ENCODE measurements at places on chromosomes 1 and 21. TPM values are rescaled to one million over a fixed set of nuclear protein-coding genes. Genes with fewer than 3 reads are reported as not detected.

IL12RB2 gene
- total RNA-seq: 0.60 TPM

CCSAP gene
- 3.6 TPM for total RNA-seq

CFAP141 gene
- total RNA-seq: not detected

MLLT11 gene
- total RNA-seq: 1.4 TPM

KIF14 gene
- 0.26 TPM for total RNA-seq

CR1 gene
- total RNA-seq: 3.1 TPM

PLA2G2F gene
- total RNA-seq: 19.2 TPM

GSTM5 gene
- total RNA-seq: 11.6 TPM

AK5 gene
- total RNA-seq: 1.9 TPM

IFNLR1 gene
- total RNA-seq: 4.6 TPM

APCS gene
- not detected for total RNA-seq

C1orf116 gene
- 45.7 TPM for total RNA-seq

CYP4A22 gene
- total RNA-seq: 0.23 TPM

GBP6 gene
- total RNA-seq: not detected

GRCh38 chr1:9413071-9413876 is 120.6 kb downstream of the SPSB1 start:
- DNase-seq: peak; percentile 87

- DNase-seq: no peak
Measured at GRCh38 chr1:223413216-223413615, 20.0 kb downstream of the CCDC185 start.

DNA sequence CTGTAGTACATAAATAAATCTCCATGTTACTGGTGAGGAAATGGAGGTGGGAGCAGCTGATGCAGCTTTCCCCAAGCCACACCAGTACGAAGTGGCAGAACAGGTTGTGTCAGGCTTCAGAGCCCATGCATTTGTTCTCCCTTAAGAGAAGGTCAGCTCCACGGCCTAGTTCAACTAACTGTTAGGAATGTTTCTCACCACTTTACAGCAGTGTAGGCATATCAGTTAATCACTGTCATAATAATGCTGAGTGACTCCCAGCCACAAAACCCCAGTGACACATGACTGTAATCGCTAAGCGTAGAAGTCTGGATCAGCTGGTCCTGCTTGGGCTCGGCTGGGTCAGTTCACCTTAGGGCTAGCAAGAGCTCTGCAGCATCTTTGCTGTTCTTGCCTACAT is 90.4 kb downstream of the VPS26C start:
- peak; percentile 60 for DNase-seq

- no peak for DNase-seq
Measured at GRCh38 chr1:245313576-245313975, 158.8 kb downstream of the KIF26B start.

GRCh38 chr1:98949166-98949565 is 55.5 kb downstream of the PLPPR5 start:
- DNase-seq: no peak

DNA sequence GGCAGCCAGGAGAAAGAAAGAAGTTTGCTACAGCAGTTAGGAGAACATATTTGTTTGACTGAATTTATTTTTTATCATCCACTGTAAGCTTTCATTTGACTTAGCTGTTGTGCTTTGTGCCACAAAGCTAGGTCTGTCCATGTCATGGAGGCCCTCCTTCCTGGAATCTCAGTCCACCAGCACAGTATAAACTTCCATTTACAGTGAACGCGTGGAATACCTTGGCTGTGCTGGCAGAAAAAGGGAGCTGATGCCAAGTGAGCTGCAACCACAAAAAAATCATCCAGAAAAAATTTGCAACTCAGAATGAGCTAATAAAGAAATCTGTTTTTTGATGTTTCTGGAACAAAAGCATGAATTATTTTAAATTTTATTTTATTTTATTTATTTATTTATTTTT is 72.6 kb downstream of the ATP6V1G3 start:
- no peak for DNase-seq

GRCh38 chr1:155940482-155940992 is 901 bp upstream of the RXFP4 start:
- DNase-seq: no peak

DNA sequence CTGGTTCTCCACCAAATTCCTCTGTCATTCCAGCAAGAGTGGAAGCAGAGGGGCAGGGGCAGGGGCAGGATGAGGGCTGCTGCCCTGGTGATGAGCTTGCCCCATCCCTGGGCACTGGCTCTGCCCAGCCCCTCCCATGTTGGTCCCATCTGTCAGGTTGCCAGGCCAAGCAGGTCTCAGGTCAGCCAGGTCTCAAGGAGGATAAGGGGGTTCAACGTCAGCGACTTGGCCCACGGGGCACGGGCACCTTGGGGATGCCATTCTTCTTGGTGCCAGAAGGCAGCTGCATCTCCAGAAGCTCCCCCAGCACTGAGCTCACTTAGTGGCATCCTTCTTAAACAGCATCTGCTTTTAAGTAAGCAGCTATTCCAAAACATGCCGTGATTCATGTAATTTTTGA is 133.1 kb downstream of the AJAP1 start:
- peak; percentile 32 for DNase-seq

DNA sequence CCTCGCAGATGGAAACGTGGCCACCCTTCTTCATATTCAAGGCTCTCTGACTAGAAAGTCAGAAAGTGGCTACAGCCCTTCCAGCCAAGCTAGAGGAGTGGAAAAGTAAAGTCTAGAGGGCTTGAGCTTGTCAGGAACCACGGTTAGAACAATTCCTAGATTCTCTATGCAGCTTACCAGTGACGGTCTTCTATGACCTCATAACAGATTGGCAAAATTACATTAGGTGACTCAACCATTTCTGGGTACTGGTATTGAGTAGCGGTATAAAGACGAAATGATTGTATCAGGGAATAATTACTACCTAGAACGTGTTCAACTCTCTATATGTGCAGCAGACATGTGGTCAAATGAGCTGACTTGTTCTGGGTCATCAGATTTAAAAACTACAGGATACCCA is 155.0 kb upstream of the RUNX1 start:
- DNase-seq: no peak

- no peak for DNase-seq
Measured at GRCh38 chr21:43854773-43855633, 10.0 kb upstream of the AGPAT3 start.

- DNase-seq: no peak
Measured at GRCh38 chr21:34965200-34966174, 83.6 kb downstream of the RUNX1 start.

GRCh38 chr1:247089616-247090375 is 11.2 kb upstream of the ZNF670 start:
- no peak for DNase-seq

- DNase-seq: no peak
Measured at GRCh38 chr1:216246577-216247203, 176.6 kb downstream of the USH2A start.

DNA sequence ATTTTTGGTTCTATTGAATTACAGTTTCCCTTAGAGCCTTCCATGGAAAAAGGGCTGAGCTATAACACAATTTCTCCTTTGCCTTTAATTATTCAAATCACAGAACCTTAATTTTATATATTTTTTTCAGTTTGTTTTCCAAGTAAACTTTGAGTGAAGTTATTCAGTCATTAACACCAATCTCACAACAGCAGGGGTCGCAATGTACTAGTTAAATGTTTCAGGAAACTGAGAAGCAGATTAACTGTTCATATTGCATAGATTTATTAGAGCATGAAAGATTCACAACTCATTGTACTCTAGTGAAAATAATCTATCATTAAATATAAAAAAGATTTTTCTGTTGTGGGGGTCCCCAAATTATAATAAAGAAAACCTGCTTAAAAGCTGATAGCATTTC is 64.1 kb downstream of the KIFAP3 start:
- no peak for DNase-seq

GRCh38 chr1:234938924-234939323 is 189.7 kb downstream of the TOMM20 start:
- DNase-seq: peak; percentile 14

DNA sequence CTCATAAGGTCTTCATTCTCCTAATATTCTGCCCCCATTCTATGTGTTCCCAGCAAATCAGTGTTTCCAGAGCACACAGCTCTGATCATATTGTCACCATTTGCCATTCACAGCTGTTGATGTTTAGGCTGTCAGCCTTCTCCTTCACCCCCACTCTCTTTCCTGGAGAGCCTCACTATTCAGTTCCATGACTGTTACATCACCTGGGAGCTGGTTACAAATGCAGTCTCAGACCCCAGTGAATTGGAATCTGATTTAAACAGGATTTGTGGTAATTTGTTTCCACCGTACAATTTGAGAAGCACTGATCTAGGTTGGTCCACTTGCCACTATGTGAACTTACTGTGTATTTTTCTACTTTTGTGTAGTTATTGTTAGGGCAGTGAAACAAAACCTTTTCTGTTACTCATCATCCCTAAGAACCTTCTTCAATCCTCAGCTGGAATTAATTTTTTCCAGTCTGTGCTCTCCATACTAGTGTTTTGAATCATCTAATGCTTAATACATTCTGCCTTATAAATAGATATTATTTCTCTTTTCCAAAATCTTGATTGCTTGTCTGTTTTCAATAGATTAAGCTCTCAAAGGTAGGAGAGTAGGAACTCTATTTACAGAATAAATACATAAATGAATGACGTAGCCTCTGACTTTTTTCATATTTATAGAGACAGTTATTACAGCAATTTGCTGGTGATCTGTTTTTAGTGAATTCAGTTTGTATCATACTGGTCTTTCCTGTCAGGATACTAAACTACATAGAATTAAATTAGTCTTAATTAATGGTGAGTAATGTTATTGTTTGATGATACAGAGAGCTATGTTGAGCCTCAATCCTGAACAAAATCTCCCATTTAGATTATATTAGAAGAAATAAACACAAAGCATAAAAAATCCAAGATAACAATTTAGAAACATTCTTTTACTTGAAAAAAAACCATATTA is 8.1 kb downstream of the SNX7 start:
- DNase-seq: no peak

- DNase-seq: no peak
Measured at GRCh38 chr1:169577981-169578738, 8.1 kb downstream of the F5 start.

DNA sequence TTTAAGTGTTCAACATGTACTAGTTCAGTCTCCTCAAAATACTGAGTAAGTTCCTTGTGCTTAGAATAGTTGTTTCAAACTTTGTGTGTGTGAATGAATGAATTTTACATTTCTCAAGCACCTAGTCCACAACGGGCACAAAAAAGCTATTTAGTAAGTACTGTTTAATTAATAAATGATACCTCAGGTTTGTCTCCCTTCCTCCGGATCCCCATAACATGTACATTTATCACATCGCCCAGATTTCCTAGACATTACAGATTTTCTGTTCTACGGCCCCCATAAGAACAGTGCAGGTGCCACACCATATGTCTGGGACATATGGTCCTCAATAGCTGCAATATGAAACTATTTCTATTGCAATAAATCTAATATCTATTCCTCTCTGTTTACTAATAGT is 1.3 kb upstream of the TTF2 start:
- DNase-seq: no peak

DNA sequence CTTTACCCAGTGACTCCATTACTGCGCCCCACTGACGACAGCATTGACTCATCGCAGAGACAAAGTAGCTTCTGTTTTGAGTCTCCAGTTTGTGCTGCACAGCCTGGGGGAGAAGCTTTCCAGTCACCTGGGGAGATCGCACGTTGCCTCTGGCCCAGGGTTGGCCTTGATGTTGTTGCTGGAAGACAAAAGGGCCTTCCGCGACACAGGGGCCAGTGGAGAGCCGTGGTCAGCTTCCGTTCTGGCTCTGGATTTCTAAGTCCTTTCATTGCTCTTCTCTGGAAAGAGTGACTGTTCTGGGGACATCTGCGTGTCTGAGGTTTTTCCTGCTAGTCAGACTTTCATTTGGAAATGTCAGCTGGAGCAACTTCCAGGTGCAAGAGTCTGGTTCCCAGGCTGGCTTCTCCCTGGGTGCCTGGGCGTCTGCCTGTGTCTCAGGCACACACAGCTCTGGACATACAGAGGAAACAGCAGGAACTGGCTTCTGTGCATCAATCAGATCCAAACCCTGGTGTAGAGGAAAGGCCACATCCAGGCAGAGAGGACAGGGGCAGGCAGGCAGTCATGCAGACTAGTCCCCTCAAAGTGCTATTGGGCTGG is 257.0 kb downstream of the SIPA1L2 start:
- no peak for DNase-seq

DNA sequence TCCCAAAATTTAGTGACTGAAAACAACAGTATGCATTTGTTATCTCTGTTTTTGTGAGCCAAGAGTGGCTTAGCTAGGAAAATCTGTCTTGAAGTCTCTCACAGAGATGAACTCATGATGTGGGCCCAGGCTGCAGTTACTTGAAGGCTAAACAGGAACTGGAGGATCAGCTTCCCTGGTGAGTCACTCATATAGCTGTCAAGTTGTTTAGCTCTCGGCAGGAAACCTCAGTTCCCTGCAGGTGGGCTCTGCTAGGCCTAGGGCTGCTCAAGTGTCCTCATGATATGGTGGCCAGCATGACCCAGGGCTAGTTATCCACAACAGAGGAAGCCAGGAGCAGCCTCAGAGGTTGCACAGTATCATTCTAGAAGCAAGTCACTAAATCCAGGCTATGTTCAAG is 30.2 kb upstream of the DDX59 start:
- no peak for DNase-seq

- no peak for DNase-seq
Measured at GRCh38 chr1:101167891-101168290, 68.9 kb upstream of the S1PR1 start.

DNA sequence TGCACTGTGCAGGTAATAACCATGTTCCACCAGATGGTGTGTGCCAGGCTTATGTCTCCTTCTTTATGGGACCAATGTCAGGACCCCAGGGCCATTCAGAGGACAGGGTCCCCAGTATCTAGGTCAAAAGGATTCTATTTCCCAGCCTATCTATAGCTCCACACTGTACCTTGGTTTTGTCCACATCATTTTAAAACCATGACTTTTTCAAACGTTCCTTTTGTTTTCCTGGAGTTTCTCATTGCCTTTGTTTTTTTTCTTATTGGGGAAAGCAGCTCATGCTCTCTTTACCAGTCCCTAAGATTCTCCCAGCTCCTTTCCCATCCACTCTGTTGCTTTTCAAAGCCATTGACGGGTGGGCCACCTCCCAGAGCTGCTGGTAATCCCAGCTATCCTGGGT is 12.6 kb downstream of the PLCH2 start:
- DNase-seq: no peak

GRCh38 chr1:228311091-228311490 is 95.5 kb downstream of the TRIM11 start:
- DNase-seq: no peak

DNA sequence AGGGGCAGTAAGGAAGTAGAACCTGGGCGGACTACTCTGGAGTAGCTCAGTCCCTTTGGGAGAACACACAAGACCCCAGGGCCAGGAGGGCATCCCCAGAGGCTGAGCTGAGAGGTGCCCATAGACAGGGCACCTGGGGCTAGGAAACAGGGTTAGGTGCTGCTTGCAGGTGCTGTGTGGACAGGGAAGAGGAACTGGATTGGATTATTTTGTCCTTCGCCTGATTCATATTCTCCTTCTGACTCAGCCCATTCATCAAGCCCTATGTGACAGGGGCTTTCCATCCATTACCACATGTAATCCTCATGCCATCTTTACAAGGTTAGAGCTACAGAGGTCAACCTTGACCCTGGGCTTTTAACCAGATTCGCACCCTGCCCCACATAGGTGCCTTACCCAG is 183.9 kb downstream of the C1orf94 start:
- no peak for DNase-seq

GRCh38 chr1:27539901-27540861 is 50.2 kb upstream of the WASF2 start:
- DNase-seq: no peak

- no peak for DNase-seq
Measured at GRCh38 chr1:165317612-165318011, 38.9 kb downstream of the LMX1A start.

Data from ureter (tissue), 1 donor.